Cortex of kidney (tissue), 1 donor: ENCODE measurements at places on chromosomes 4 and X.

GRCh38 chr4:137608085-137608484, 75.8 kb upstream of the PCDH18 start:
- DNase-seq: no peak

DNA sequence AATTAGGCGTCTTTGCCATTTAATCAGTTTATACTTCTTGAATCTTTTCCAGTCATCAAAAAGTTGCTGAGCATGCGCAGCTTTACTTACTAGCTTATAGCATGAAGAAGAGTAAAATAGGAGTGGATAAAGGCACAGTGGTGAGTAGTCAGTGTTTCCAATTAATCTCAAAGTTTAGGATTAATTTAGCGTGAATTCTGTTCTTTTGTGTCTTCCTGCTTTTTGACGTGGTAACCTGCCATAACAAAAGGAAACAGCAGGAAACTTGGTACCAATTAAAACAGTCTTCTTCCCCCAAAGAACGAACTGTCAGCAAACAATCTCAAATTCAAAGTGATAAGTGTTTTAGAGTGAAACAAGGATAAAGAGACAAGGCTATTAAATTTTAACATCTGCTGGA, 61.9 kb downstream of the TET2 start:
- DNase-seq: no peak

DNA sequence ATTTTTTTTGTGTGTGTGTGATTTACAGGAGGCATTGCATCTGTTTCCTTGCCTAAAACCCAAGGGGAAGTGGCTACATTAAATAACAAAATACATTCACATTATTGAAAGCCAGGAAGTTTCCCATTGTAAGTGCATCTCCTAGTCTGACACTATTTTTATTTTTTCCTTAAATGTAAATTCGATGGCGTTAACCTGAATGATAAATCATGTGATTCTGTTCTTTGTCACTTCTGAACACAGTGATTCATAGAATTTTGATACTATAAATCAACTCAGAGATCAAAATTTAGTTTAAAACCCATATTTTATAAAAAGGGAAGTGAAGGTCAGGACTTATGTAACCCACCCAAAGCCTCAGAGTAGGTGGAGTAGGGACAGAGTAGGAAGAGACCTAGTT, 258.1 kb downstream of the GABRG1 start:
- no peak for DNase-seq

- DNase-seq: no peak
Observed at GRCh38 chr4:56803471-56803870, 18.0 kb downstream of the SPINK2 start.

DNA sequence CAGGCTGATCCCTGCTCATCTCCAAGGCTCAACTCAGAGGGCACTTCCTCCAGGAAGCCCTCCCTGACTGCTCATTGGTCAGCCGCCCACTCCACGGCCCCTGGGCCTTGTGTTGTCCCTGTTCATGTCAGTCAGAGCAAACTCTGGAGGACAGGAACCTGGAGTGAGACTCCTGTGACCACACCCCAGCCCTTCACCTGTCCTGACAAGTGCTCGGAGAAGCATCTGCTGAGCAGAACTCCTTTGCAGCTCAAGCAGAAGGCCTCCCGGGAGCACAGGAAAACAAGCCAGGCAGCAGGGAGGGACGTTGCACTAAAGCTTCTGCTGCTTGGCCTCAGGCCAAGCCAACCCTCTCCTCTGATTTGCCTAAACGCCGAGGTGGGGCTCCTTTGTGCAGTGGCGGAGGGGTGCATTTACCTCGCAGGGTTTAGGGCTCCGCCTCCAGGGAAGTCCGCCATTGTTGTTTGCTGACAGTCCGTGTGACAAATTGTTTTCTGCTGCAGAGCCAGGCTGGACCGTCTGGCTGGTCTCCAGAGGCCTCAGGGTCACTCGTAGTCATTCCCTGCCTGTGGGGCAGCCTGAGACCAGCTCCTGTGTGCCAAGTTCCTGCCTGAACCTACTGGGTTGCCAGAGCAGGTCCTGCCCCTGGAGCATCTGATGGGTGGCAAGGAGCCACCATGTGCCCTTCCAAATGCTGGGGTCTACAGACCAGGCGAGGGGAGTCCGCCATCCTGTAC, 61.8 kb downstream of the C4orf50 start:
- no peak for DNase-seq

DNA sequence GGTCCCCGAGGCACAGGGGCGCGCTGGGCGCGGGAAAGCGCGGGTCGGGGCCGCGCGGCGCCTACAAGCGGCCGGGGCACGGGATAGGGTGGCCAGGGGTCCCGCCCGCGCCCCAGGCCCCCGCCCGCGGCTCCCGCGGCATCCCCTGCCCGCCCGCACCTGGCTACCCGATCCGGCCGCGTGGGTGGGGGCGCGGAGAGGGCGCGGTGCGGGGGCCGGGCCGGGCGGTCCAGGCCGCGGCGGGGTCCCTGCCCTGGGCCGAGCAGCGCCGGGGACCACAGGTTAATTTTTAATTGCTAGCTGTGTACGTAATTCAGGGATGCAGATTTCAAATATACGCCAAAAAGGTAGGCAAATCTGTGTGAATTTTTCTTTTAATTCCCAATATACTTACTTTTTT, 44.3 kb upstream of the FAM47C start:
- no peak for DNase-seq

DNA sequence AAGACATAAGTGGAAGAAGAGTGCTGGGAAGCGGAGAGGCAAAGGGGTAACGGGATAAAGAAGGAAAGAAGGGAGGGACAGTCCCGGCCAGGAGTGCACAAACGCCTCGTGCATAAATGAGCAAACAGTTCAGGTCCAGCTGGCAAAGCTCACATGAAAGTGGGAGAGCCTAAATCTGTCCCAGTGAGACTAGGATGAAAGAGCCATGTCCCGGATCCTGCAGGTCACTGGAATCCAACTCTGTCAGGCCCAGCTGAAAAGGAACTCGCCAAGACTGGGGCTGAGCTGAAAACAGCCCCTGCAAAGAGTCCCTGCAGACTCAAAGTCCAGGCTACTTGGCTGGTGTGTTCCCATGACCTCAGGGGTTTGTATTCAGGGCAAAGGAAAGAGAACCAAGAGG, 38.0 kb upstream of the CRMP1 start:
- no peak for DNase-seq

DNA sequence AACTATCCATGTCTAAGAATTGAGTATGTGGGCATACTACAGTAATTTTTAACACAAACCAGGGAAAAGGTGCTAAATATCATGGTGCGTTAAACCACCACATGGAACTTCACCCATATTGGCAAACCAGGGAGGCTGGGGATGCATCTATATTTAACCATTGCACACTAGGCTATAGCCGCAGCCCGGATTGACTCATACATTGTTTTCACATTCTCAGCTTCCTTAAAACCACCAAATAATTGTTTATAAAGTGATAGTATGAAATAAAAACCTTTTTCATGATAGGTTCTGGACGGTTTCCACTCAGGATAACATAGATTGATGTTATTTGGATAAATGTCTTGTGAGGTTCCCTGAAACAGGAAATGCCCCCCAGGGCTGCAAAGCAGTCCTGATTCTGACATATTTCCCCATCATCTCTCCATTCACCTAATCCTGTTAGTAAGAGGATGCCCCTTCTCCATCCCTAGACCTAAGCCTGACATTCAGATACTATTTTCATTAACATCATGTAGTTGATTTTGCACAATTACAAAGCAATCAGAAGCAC, 7.9 kb downstream of the COL25A1 start:
- no peak for DNase-seq

DNA sequence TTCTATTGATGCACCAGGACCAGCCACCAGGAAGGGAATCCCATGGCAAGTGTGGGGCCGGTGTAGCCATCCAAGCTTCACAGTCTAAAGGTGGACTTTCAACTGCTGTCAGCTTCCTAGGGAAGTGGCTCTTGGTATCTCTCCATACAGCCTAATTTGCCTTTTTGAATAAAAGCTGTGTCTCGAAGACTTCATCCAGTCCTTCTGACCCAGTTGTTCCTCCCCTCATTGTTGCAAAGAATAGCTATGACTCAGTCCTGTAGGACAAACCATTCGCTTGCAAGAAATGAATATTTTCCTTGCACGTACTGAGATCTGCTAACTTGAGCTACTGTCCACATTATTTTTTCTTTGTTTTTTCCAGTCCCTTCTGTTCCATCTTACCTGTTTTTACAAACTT, 145.1 kb upstream of the CTSO start:
- DNase-seq: no peak

DNA sequence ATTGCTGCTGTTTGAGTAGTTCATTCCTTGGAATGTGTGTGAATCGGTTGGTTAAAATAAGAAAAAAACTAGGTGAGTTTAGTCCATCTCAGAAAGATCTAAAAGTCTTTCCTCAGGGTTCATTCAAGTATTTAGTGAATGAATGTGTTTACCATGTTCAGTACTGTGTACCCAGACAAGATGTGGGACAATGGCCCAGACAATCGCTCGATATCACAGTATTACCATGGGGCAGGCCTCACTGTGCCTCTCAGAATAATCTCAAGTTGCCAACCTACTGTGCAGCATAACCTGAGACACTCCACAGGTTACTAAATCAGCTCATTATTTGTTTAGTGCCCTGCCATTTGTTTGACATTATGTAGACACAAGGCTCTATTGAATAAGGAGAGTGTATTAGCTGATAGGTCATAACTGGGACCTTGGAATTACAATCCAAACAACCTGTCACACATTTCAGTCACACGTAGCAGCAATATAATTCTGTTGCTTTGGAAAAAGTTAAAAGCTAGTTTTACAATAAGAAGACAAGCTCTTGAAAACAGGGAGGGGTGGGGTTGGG, 24.9 kb upstream of the AMOT start:
- DNase-seq: peak; percentile 1

GRCh38 chr4:59223292-59223941, 1976.7 kb upstream of the ADGRL3 start:
- DNase-seq: no peak

- DNase-seq: no peak
Observed at GRCh38 chrX:1205681-1206611, 6.5 kb downstream of the CRLF2 start.

GRCh38 chrX:114097427-114097826, 486.5 kb upstream of the HTR2C start:
- DNase-seq: no peak

DNA sequence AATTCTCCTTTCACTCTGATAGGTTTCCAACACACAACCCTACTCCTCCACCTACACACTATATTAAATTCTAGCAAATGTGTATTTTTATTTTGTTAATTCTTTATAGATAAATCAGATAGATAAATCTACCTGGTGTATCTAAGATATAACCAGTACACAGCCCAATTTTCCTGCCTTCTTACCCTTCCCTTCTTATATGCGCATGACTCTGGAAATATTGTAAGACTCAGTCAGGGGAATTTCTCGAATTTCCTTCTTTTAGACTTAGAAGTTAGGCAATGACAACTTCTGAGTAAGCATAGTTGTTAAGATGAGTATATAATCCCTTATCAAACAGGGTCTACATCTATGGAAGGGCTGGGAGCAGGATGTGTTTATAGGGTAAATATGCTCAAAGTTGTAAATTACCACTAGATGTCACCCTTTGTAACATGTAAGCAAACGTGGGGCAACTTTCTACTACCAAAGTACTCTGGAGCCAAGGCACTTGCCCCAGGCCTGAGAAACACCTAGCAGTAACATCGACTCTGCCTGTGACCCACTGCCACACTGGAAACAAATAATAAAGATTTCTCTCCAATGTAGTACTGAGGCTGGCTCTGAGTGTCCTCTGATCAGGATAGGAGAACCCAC, 444.7 kb downstream of the IQCM start:
- DNase-seq: no peak

DNA sequence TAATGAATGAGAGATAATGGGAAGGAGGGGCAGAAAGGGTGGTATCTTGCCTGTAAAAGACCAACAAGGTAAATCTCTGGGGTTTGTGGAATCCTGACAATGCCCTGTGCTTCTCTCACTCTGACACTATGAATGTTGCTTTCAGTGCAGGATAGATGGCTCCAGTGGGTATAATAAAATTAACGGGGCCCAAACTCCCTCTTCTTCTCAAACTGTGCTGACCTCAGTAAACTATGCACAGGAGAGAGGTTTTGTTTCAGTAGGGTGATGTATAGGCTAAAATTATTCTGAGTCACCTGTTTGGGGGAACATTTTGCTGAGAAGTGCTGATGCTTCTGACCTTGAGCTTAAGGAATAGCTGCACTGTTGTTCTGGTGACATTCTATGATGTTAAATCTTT, 82.6 kb downstream of the TSPAN7 start:
- no peak for DNase-seq

GRCh38 chr4:126647756-126648397, 984.9 kb upstream of the INTU start:
- no peak for DNase-seq

DNA sequence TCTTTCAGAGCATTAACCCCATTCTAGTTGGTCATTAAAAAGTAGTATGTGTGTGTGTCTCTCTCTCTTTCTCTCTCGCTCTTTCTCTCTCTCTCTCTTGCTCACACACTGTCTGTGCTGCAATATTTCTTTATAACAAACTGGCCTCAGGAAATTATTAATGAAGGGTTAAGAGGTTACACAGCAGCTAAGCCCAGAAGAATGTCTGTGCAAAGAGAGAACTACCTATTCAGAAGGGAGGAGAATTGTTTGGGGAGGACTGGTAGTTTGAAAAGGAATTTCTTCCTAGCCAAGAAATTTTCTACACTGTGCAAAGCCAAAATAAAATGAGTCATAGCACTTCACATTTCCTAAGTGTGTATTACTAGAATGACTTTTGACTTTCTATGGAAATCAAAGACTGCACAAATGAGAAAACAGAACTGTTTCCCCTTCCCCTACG, 22.2 kb downstream of the PDGFC start:
- DNase-seq: no peak

- DNase-seq: no peak
Observed at GRCh38 chrX:123873956-123874355, 14.1 kb downstream of the XIAP start.

DNA sequence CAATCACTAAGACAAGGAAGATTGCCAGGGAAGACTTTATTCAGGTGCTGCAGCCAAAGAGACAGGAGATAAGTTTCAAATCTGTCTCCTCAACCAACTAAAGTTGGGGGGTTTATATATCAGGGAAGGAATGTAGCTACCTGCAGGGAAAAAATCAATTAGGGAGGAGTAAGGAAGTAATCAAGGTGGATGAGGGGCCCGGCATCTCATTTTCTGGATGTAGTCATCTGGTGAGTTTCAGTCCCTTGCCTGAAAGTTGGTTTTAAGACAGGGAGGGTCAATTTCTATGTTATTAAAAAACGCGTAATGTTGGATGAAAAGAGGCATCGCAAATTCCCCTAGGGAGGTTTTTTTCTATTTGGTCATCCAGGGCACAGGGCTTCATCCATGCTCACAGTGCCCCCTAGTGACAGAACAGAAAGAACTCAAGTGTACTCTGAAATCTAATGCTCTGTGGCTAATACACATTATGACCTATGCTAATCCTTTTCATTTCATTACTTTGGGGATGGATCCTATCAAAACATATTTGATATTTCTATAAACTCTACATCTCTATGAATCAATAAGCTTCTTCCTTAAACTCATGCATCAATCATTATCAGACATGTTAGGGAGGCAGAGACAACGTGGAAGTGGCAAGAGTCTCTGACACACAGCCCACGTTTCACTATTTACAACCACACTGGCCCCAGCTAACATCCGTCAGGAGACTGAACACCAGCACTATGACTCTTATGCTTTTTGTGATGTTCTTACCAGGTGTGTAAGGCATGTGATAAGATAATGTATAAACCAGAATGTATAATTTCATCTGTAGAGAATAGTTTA, 1577.0 kb upstream of the TENM3 start:
- no peak for DNase-seq

GRCh38 chr4:141885112-141885511, 248.7 kb downstream of the IL15 start:
- DNase-seq: no peak
